Effector CD4-positive, alpha-beta T cell (primary cell): ENCODE measurements at places on chromosomes 13 and 19.

DNA sequence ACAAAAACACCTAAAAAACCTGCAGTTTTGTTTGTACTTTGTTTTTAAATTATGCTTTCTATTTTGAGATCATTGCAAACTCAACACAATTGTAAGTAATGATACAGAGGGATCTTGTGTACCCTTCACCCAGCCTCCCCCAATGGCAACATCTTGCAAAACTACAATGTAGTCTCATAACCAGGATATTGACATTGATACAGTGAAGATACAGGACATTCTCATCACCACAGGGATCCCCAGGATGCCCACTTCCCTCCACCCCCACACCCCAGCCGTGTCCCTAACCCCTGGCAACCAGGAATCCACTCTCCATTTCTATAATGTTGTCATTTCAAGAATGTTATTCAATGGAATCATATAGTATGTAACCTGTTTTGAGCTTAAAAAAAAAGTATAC lies 10.3 kb upstream of the C5AR2 start:
- DNase-seq: no peak

DNA sequence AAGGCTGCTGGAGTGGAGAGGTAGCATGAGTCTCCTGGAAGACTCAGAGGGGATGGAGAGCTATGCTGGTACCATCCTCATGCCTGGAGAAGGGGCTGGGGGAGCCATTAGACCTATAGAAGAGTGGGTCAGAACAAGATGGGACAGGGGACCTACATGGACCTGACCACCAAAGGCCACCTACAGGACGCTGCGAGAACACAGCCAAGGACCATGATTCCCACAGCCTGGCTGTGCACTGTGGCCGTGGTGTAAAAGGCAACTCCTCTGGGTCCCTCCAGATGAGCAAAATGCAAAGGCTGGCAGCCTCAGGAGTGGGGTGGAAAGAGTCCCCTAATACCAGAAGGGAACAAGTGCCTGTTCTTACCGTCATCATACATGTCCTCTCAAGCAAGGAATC lies 216.2 kb downstream of the SLC7A1 start:
- no peak for DNase-seq

DNA sequence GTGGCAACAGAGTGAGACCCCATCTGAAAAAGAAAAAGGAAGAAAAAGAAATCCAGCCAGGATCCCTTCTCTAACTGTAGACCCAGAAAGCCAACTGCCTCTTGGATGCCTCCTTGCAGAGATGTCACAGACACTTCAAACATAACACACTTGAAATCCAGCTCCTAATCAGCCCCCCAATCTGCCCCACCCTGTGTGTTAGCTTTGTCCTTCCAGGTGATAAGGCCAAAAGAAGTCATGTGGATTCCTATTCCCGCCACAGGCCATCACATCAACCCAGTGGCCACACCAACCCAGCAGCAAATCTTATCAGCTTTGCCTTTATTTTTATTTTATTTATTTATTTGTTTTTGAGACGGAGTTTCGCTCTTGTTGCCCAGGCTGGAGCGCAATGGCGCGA lies 8.1 kb downstream of the BEST2 start:
- DNase-seq: no peak

DNA sequence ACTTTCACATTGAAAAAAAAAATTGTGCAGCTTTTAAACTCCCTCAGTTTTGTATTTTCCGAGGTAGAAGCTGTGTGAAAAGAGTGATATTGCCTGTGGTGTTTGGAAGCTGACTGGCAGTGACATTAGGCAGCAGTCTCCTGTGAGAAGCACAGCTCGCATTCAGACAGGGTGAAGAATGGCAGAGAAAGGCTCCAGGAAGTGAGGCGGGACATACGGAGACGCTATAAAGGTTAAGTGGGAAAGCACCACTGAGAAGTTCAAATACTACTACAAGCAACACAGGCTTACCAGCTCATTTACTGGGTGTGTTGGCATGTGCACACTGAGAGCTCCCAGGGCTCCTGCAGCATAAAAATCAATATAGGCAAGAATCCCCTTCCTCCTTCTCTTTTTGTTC lies 88.4 kb downstream of the RXFP2 start:
- no peak for DNase-seq

DNA sequence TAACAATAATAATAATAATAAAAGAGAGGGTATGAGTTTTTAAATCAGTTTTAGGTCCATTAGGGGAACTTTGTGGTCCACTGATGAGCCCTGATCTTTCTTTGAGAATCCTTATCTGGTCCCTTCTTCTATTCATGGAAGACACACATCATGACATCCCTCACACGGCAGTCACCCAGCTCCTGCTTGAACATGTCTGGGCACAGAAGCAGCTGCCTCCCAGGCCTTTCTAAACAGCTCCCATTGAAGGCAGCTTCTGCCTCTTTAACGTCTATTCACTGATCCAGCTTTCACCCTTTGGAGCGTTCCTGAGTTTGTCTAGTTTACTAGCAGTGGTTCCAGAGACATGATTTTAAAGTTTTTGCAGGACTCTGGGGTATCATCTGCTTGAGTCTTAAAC lies 42.6 kb upstream of the STK24 start:
- no peak for DNase-seq

DNA sequence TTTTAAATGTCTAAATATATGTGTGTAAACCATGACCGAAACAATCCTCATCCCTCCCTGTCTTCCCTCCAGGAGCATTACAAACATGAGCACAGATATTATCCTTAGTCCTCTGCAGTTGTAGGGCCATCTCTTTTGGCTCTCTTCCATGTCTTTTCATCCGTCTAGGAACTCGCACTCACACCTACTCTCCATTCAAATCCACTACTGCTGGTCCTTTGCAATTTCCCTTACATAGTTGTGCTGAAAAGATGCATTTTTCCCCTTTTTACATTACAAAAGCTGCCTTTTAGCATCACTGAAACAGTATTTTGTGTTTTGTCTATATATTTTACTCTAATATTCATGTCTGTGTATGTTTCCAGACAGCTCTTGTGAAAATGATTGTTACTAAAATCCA lies 237.8 kb downstream of the DACH1 start:
- no peak for DNase-seq
